ENCODE measurements at places on chromosomes 2 and 18.

DNA sequence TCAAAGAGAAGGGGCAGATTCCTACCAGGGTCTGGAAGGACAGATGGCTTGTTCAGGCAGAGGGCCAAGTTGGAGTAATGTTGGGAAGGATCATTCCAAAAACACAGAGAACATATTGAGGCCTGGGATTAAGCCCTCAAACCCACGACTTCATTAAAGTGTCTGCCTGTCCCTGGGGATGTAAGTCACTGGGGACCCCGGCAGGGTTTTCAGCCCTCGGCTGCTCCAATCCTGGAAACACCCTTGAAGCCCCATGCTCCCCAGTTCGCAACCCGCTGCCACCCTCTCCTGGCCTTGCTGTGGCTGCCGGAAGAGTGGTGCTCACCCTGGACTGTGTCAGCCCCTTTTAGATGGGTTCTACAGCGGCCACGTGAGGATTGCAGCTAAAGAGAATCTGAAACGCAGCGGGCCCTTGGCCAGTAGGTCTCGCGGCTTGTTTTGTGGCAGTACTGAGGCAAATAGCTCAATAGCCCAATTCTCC is 79.9 kb downstream of the EPAS1 start:
- no peak for DNase-seq

DNA sequence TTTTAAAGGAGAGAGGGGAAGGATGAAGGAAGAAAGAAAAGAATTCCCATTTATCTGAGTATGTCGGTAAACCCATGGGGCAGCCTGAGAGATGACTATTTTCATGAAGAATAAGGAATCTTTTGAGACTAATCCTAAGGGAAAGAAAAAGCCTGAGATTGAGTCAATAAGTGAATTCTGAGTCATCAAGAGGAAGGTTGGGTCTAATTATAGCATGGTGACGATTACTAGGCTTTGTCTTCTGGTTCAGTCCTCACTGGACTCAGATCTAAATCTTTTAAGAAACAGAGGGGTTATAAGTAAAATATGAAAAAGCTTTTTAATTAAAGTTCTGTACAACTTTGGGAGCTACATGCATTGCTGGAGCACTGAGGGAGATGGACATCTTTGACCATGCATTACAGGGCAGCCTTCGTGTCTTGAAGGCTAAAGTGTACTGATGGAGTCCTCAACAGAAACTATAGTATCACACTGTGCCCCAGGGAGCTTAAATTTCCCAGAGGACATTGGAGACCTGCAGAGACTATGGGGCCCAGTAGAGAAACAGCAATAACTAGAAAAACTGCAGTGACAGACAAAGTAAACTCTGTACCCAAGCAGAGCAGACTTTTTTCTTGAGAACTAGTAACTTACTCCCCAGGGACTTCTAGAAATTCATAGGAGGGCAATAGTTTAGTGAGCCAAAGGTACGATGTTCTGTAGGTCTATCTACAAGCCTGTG is 260.9 kb downstream of the RAD51AP2 start:
- DNase-seq, result no peak

DNA sequence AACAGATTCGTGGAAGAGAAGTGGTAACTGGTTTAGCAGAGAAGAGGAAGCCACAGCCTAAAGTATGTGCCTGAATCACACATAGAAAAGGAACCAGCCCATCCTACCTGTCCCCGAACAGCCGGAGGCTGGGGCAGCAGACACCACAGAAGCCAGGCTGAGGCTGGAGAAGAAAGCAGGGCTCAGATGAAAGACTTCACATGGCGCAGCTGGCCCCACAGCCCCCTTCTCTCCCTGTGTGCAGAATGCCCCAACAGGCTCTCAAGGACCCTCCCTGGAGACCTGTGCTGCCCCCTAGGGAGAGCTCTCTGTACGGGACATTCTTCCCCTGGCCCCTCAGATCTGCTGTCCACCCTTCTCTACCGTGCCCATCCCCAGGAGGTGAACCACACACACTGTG is 83.5 kb upstream of the RAB12 start:
- no peak for DNase-seq

DNA sequence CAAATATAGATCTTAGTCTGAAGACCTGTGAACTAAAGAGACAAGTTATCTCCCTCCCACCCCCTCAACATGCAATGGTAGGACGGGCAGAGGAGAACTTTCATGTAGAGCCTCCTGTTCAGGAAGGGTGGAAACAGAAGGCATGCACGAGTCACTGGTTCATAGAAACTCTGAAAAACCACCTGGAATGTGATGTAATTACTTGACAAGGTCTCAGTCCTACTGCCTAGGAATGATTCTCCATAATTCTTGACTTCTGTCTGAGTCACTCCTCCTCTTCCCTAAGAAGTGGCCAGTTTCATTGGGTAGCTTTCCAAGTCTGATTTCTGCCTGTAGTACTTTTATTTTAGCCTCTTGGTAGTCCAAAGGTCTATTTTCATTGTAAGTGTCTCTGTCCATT is 277.3 kb downstream of the PTPRM start:
- DNase-seq, result no peak

- DNase-seq, result no peak
These were observed 9.1 kb downstream of the EPG5 start for GRCh38 chr18:45958027-45958426.

DNA sequence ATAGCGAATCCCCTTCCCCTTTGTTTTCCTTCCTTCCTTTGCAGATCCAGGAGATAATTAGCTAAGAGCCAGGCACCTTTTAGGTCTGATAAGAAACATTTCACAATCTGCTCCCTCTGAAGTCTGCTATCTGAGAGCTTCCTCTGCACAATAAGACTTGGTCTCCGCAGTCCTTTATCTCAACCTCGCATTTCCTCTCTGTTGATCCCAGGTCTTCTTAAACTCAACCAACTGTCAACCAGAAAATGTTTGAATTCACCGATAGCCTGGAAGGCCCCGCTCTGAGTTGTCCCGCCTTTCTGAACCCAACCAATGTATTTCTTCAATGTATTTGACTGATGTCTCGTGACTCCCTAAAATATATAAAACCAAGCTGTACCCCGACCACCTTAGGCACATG is 78.4 kb upstream of the CTDP1 start:
- DNase-seq, result no peak

DNA sequence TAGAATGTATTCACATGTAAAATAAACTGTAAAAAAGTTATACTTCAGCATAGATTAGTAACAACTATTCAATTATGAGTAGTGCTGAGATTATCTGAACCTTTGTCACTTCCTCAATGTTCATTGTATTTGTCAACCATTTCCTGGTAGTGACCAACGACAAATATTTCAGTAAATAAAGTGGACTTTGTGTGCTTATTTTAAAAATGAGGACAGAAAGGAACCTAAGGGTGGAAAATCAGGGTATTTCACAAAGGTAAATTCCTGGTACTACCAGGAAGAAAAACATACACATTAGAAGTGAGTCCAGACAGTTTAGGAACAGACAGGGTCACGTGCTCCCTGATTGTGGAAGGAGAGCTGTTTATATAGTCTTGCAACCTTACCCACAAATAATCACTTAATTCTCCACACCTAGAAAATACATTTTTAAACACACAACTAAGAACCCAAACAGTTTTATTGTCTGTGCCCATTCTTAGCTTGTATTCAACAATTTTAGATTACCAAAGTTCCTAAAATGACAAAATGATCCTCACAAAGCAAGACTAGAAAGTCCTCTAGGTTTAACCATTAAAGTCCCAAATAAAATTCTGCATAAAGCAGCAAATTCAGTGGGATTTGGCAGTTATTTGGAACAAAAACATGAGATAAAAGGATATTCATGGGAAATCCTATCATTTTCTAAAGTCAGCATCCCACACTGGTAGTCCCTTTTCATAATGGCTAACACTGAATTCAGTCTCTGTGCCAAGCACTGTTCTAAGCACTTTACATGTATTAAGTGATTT is 28.2 kb downstream of the PELI1 start:
- DNase-seq, result no peak

DNA sequence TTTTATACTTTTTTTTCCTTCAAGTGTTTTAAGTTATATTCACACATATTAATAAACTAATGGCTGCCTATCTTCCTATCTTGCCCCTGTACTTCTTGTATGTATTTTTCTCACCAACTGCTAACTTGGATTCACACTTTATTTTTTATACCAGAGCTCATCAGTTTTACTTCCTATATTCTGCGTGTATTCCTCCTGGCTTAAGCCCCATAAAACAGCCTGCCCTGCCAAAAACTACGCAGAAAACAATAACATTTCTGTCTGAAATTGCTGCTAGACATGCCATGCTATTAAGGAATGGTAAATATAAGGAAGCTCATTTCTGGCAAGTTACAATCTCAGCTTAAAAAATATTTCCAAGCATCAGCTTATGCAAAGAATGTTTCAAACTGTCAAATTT is 172.3 kb downstream of the UBE2E3 start:
- no peak for DNase-seq

GRCh38 chr18:70207181-70207580 is 1.7 kb upstream of the RTTN start:
- no peak for DNase-seq

- DNase-seq, result no peak
These were observed 59.6 kb upstream of the REL start for GRCh38 chr2:60821587-60822302.

GRCh38 chr2:218256612-218257350 is 4.0 kb upstream of the GPBAR1 start:
- no peak for DNase-seq

DNA sequence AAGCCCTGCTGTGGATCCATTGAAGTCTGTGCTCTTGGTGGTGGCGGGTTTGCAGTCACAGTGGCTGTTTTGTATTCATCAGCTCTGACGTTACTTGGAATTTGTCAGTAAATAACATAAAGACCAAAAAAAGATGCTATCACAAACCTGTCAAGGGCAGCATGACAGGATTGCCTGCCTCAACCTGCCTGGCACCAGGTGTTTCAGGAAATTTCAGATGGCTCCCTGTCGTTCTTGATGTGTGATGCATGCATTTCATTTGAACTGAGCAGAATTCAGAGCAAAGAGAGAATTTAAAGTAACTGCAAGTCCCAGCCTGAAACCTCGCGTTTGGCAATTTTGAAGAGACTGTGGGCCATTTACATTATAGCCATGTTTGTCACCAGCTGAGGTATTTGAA is 50.3 kb upstream of the EPC2 start:
- no peak for DNase-seq

DNA sequence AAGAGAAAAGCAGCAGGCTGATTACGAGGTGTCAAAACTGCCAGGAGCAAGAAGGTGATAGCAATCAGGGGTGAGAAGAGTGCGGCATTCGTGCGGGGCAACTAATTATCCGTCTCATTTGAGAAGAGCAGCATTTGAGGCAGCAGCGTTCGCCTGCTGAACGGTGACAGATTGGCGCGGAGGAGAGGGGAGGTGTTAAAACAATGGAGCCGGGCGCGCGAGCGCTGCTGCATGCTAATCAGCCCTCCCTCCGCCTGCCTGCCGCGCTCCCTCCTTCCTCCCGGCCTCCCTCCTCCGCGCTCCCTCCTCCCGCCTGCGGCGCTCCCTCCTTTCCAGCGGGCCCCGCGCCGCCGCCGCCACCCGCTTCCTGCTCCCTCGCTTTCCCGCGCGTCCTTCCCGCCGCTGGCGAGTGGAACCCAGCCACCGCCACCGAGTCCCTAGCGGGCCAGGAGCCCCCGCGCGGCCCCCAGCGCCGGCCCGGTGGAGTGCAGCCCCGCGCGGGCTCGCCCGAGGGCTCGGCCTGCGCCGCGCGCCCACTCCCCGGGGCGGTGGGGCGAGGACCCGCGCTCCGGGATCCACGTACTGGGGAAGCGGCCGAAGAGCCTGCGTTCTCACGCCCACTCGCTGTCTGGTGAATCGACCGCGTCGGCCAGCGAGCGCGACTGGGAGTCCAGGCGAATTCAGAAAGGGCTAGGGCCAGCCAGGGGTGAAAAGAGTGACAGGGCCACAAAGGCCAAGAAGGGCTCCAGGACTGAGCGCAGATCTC is 69.5 kb upstream of the PSMD14 start:
- peak; percentile 62 for DNase-seq

DNA sequence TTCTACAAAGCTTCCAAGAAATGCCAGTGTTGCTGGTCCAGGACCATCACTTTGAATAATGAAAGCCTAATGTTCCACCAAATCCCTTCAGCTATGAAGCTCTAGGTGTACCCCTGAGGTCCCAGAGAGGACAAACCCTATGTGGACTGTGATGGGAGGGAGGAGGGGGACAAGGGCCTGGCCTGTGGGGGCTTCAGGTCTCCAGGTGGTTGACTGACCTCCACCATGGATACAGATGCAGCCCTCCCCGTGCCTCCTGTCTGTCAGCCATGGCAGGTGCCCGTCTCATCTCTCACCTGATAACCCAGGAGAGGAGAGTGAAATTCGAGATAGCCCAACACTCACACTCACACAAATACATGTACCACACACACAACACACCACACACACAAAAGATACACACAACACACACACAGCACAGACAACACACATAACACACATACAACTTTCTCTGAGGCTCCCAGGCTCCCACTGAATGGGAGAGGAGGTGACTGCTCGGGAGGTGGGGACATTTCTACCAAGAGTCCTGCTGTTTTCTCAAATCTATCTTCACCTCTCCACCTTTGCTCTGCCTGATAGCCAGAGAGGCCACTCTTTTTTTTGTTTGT is 12.8 kb upstream of the RHOB start:
- DNase-seq, result no peak

DNA sequence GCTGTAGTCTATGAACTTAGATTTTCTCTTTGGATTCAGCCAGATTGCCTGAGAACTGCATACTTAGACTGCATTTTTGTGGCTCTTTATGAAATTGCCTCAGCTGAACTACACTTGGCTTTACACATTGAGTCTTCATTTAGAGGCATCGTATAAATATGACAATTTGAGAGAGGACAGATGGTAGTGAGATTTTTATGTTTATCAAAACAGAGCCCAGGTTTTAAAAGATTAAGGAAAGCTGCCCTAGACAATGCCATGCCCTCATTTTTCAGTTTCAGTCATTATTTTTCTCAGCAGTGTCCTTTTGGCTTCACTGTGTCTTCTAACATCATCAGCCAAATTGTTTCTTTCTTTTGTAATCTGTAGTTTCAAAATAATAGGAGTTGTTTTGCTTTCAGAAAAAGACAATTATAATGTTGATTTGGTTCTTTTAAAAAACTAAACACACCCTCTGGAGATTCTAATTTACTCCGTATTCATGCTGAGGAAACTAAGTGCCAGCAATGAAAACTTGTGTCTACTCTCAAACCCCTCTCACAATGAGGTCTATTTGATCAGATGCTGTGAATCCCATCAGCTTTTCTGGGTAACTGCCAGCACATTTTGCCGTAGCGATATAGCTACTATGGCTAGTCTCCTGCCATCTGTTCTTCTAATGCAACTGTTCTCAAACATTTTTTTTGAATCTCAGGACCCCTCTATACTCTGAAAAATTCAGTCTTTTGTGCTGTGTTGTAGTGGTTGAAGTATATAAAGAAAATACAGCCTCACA is 46.2 kb downstream of the TWSG1 start:
- DNase-seq, result no peak

DNA sequence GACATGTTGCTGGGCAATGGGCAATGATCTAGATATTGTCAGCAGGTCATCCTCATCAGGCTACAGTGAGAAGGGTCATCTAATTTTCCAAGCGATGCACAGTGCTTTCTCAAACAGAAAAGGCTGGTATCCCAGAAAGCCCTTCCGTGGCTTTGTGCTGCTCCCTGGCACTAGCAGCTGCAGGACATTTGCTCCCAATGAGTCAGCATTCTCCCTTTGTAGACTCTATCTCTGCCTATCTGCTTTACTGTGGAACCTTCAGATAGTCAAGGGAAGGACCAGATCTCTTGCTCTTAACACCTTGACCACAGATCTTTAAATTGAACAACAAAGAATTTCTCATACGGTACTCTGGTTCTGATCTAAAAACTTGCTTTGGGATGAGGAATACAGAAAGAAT is 101.4 kb downstream of the CDH2 start:
- no peak for DNase-seq

Measured in HuH-7.5 (cell line).